ENCODE measurements at places on chromosomes 7 and 10. TPM values are rescaled to one million over a fixed set of nuclear protein-coding genes. Genes with fewer than 3 reads are reported as not detected.

TUBB8 gene
- not detected for polyA plus RNA-seq

AKR1E2 gene
- 1.1 TPM for polyA plus RNA-seq

MBLAC1 gene
- 3.8 TPM for polyA plus RNA-seq

SEMA3C gene
- polyA plus RNA-seq = not detected

MMD2 gene
- not detected for polyA plus RNA-seq

BLNK gene
- not detected for polyA plus RNA-seq

All from CD4-positive, CD25-positive, alpha-beta regulatory T cell (primary cell).